A549 treated with CpdA at 1 μM for 4 hours (cell line): ENCODE measurements at places on chromosomes 3 and 15. TPM values are rescaled to one million over a fixed set of nuclear protein-coding genes. Genes with fewer than 3 reads are reported as not detected.

Gene GATA2
- 4.1 to 5.5 TPM (median 5.5 TPM) in 5 replicates for total RNA-seq

Gene CTSH
- total RNA-seq = 35.4 to 52.0 TPM (median 44.7 TPM) in 5 replicates

Gene CPA3
- not detected in 5 replicates for total RNA-seq

Gene PLSCR5
- total RNA-seq = not detected in 5 replicates
